ENCODE measurements at places on chromosomes 5 and 9.
A peak's percentile ranks its signal among the peaks of the same experiment; 100 is the strongest.

DNA sequence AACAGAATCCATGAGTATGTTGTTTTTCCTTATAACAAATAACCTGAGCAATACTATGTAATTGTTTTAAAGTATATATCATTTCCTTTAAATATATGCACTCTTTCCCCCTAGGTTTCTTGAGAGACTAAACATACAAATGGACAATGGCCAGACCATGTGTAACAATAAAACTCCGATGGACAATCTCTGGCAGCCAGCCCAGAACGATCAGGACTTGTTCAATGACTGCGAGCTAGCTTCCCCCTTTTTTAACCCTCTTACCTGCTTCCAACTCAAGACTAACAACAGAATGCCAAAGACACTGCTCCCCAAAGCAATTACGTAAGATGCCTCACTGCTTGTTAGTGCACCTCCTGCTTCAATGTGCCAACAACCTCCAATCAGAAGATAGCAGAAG, 94.9 kb downstream of the HTR4 start:
- no peak for DNase-seq

- DNase-seq = no peak
These were observed 159.6 kb upstream of the GPR151 start for GRCh38 chr5:146675636-146676035.

- DNase-seq = peak; percentile 72
These were observed 22.6 kb upstream of the RAPGEF1 start for GRCh38 chr9:131762356-131762932.

DNA sequence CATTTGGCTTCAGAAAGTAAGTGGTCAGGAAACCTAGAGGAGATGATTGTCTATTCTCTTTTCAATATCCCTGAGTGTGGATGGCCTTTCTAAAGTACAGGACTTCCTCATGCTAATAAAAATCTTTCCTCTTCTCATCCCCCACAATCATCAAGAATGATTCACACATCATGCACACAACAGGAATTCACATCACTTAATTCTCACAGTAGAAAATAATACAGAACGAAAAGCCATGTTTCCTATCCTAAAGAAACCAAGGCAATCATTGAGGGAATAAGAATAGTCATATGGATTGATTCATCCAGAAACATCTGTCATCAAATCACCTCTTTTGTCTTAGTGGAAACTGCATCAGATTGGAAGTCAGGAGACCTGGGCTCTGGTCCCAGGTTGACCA, 203.1 kb upstream of the PIK3R1 start:
- no peak for DNase-seq

DNA sequence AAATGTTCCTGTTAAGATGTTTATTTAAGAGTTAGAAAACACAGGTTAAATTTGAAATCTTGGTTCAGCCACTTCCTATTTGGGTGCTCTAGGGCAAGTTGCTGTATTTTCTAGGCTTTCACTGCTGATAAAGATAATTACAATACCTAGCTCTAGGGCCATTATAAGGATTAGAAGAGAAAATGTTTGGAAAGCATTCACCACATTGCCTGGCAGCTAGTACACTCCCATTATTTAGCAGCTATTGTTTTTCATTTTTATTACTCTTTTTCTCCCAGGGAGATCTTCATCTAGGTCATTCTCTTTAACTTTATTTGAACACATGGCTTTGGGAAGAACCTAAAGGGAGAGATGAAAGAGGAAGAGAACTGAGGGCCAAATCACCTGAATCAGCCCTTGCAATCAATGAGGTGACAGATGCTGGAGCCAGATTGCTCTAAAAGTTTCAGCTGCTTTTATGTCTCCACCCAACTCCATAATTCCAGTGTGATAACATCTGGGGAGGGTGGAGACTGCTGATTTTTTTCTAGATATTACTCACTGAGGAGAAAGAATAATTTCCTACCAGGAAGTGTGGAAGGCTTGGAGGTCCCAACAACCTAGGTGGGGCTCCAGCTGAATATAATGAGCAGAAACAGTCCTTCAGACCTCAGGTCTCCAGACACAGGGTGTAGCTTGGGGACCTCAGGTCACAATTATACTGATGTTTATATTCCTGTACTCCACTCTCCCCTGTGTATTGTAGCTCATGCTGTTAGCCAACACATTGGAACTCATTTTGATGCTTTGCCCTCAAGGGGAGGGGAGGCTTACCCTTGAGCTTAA, 640.0 kb downstream of the RAB3C start:
- no peak for DNase-seq

GRCh38 chr9:121691890-121692289, 40.5 kb downstream of the DAB2IP start:
- DNase-seq = no peak

DNA sequence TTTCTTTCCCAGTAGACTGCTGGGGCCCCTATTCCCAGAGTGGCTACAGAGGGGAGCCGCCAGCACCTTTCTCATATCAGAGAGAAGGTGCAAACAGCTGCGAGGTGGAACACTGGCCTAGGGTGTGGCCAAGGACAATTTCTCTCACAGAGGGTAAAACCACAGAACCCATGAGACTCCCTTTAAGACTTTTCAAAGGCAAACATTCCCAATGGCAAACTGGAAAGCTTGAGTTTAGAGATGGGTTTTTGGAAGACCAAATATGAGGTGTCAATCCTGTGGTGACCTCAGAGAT, 335.1 kb upstream of the PIK3R1 start:
- DNase-seq = no peak

DNA sequence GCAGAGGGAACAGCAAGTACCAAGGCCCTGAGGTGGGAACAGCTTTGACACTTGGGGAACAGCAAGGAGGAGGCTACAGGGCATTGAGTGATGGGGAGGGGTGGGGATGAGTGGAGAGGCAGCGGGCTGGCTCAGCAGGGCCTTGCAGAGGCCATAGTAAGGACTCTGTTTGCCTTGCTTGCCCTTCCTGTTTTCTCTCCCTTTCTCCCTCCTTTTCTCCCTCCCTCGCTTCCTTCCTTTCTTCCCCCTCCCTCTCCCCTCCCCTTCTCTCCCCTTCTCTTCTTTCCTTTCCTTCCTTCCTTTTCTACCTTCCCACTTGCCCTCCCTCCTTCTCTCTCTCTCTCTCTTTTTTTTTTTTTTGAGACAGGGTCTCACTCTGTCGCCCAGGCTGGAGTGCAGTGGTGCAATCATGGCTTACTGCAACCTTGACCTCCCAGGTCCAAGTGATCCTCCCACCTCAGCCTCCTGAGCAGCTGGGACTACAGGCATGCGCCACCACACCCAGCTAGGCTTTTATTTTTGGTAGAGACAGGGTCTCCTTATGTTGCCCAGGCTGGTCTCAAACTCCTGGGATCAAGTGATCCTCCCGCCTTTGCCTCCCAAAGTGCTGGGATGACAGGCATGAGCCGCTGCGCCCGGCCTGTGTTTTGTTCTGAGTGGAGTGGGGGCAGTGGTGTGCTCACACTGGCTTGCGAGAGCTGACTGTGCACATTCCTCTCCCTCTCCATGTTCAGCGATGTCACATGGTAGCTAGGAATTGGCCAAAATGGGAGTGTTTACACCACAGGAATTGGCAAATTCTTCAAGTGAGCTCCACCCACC, 17.1 kb downstream of the IER5L start:
- no peak for DNase-seq

DNA sequence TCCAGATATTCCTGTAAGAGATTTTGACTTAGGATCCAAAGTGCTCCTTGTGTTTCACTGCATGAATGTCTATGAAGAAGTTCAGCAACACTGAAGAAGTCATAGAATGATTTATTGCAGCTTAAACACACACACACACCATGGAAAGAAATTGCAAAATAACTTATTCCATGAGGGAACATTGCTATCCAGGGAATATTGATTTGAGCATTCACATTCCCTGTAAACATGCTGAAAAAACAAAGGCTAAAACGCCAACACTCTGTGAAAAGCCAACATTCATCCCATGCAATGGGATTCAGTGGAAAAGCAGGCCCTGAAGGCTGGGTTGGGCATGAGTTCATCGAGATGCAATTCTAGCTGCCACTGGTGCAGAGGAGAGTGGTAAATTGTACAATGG, 109.6 kb upstream of the CXCL14 start:
- no peak for DNase-seq

- no peak for DNase-seq
These were observed 26.4 kb downstream of the ERAP1 start for GRCh38 chr5:96781031-96781971.

DNA sequence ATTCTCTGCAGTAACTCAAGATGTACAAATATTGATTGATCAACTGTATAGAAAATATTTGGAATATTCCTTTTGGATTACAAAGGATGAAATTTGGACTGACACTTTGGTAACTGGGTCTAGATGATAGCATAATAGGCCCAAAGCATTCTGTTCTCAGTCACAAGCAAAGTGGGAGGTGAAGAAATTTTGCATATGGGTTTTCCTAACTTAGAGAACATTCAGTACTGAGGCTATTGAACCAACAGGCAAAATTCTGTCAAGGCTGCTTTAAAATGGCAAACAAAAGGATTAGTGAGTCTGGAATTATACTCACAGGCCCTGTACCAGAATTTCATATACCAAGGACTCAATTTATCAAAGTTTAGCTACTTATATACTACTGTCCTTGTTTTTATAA, 1020.6 kb downstream of the TLE4 start:
- no peak for DNase-seq

- no peak for DNase-seq
These were observed 35.5 kb downstream of the KCTD16 start for GRCh38 chr5:144206141-144206540.

GRCh38 chr9:131851414-131851813, 111.5 kb upstream of the RAPGEF1 start:
- no peak for DNase-seq

DNA sequence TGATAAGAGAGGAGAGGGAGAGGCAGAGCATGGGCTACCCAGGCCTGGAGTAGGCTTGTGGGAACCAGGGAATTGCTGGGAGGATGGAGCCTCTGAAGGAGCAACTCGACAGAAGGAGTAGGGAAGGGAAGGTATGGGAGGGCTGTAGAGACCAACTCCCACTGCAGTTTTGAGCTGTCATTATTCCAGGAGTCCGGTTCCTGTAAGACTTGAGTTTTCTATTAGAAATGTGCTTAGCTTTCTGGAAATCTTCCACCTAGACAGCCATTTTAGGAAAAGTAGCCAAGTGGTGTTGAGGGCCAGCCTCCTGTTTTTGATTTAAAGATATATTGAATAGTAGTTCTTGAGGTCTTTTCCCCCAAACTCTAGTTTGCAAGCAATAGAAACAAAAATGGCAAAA, 323.5 kb downstream of the LRRC70 start:
- no peak for DNase-seq

DNA sequence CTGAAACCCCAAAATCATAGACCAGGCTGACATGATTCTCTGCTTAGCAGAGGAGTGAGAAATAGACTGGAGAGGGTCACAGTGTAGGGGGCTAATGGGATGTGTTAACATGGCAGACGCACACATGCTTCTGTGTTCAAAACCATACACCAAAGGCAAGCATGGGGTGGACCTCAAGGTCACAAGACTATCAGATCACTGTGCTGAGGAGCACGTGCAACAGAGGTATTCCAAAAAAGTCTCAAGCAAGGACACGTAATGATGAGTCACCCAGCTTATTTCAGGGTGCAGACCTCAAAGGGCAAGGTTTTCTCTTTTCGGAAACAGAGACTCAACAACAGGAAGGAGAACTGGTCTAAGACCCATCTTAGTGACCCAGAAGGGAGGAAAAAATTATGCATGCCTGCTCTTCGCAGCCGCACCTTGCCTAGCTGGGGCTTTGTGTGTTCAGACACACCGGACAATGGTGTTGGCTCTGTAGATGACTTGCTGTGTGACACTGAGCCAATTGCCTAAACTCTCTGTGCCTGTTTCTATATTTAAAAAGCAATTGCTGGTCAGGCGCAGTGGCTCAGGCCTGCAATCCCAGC, 20.3 kb downstream of the WHRN start:
- peak; percentile 45 for DNase-seq

DNA sequence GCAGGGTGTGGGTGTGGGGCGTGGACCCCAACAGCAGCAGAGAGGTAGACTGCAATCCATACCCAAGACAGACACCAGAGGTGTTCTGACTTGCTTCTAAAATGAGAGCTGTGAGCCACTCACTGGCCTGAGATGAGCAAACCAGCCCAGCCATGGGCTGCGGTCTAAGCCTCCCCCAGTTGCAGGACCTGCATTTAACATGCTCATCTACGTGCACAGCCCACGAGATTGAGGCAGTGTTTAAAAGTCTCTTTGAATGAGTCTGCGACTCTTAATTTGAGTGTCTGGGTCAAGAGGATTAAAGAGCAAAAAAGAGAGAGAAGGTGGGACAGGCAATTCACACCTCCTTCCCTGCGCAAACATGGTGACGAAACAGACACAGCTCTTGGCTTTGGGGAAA, 5.9 kb downstream of the SURF4 start:
- no peak for DNase-seq

DNA sequence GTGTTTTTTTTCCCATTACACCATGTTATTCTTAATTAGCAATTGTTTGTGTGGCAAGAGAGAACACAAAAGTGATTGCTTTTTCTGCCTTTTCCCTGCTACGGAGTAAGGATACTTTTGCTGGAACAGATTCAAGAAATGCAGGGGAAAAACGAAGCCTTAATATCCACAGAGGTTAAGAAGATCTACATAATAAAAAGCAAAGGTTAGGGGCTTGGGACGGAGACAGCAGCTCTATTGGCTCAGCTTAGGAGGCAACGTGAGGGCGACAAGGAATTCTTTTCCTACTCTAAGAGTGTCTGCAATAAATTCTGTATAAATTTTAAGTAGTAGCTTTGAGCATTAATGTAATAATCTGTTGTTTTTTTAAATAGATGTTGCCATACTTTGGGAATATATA, 693.3 kb downstream of the DTWD2 start:
- DNase-seq = no peak

- no peak for DNase-seq
These were observed 371.0 kb downstream of the CSNK1G3 start for GRCh38 chr5:123882965-123883345.

All from activated T-cell treated with anti-CD3 and anti-CD28 coated beads for 24 hours (primary cell).